ENCODE measurements at places on chromosomes 3 and 15.

- no peak for DNase-seq
These were observed 979.1 kb downstream of the MCTP2 start for GRCh38 chr15:95210436-95210981.

DNA sequence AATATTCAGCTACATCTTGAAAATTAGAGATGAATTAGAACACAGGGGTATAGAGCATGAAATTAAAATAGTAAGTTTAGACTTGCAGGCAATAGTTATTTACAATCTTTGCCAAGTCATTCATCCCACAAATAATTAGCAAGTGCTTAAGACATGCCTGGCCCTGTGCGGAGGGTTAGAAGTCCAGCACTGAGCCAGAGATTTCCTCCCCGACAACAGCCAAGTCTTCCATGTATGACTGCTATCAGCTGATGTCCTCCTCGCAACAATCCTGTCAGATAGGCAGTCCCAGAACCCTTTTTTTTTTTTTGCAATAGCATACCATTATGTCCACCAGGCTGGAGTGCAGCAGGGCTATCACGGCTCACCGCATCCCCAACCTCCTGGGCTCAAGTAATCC lies 14.6 kb downstream of the SIN3A start:
- DNase-seq: no peak

- DNase-seq: no peak
These were observed 76.3 kb upstream of the UMPS start for GRCh38 chr3:124653797-124654469.

- peak; percentile 39 for DNase-seq
These were observed 30.3 kb downstream of the ARL14 start for GRCh38 chr3:160707187-160707794.

DNA sequence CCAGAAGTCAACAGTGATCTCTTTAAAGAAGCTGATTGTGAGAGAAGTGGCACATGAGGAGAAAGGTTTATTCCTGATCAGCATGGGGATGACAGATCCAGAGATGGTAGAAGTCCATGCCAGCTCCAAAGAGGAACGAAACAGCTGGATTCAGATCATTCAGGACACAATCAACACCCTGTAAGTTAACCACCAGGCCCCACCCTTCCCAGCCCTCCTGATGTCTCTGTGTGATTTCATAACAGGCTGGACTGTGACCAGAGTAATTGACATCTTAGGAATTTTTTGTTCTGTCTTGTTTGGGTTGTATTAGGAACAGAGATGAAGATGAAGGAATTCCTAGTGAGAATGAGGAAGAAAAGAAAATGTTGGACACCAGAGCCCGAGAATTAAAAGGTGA lies 67.7 kb downstream of the KLHL25 start:
- DNase-seq: no peak

DNA sequence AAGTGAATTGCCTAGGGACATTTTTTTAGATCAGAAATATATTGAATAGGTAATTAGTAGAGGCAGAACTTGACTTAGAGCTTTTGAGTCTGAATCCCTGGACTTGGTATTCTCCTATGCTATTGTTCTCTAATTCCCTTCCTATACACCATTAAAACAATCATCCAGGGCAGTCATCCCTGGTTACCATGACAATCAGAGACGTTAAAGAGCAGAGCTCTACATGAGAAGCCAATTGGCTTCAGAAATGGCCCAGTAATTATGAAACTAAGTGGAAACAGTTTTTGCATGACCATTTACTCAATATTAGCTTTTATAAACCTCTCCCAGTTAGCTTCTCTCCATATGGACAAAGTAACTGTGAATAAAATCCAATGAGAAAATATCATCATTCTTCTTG lies 182.1 kb upstream of the TP63 start:
- DNase-seq: peak; percentile 68

DNA sequence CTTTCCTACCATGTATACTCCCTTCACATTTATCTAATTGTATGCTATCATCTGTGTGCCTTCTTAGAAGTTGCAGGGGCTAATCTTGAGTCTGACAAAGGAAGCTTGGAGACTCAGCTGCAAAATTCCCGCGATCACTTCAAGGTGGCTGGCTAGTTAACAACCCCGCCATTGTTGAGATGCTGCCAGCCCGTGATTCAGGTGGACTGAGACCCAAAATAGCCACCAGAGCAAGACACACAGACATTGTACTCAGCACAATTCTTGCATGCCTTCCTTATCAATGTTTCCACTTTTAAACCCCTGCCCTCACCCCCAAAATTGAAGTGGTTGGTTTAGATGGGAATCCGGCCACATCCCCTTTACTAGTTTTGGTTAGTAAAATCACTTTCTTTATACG lies 225.8 kb upstream of the ZNF717 start:
- no peak for DNase-seq

DNA sequence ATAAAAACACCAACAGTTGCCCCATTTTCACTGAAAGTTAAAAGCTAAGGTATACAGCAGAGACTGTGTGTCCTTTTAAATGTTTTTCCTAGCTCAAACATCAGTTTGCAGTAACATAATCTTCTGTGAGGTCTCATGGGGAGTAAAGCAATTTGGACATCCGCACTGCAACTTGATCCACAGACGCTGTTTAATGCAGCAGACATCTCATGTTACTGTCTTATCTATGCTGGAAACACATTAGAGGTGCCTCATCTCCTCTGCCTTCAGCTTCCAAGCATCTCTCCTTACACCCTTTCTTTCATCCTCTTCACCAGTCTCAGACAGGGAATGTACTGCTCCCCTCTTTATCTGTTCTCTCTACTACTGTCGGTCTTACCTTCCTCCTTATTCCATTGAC lies 53.7 kb upstream of the ATP11B start:
- peak; percentile 85 for DNase-seq

GRCh38 chr15:60154764-60155325 lies 150.7 kb downstream of the FOXB1 start:
- DNase-seq: no peak

DNA sequence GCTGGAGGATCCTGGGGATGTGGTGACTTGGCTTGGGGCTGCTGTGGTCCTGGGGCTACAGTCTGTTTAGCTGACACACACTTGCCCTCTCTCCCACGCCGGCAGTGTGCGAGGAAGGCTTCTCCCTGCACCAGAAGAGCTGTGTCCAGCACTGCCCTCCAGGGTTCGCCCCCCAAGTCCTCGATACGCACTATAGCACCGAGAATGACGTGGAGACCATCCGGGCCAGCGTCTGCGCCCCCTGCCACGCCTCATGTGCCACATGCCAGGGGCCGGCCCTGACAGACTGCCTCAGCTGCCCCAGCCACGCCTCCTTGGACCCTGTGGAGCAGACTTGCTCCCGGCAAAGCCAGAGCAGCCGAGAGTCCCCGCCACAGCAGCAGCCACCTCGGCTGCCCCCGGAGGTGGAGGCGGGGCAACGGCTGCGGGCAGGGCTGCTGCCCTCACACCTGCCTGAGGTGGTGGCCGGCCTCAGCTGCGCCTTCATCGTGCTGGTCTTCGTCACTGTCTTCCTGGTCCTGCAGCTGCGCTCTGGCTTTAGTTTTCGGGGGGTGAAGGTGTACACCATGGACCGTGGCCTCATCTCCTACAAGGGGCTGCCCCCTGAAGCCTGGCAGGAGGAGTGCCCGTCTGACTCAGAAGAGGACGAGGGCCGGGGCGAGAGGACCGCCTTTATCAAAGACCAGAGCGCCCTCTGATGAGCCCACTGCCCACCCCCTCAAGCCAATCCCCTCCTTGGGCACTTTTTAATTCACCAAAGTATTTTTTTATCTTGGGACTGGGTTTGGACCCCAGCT lies 2.9 kb upstream of the FES start:
- no peak for DNase-seq

DNA sequence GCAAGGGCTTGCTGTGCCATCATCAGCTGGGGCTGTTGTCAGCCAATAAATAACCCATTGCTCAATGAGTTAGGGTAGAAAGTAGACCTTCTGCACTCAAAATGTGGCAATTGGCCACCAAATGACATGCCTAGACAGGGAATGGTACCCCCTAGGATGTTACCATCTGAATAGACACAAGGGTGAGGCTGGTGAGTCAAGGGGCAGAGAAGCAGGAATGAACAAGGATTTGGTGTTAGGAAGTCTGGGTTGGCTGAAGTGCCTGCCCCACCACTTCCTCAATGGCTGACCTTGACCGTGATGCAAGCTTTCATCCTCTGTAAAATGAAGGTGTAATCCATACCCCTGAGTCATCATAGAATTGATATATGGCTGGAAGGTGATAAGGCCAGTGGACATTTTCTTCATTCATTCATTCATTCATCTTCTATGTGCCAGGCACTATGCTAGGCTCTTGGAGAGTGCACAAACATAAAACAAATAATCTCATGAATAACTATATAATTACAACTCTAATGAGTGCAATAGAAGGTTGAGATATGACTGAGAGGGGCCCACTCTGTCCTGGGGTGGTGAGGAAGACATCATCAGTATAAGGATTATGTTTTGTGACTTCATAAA lies 4.4 kb upstream of the CA12 start:
- DNase-seq: no peak

- DNase-seq: peak; percentile 84
These were observed 65.6 kb downstream of the SYNPR start for GRCh38 chr3:63343674-63344073.

- DNase-seq: no peak
These were observed 132.7 kb upstream of the ONECUT1 start for GRCh38 chr15:52922871-52923270.

GRCh38 chr15:58307313-58307961 lies 124.4 kb upstream of the LIPC start:
- no peak for DNase-seq

GRCh38 chr3:188390775-188391443 lies 237.0 kb downstream of the LPP start:
- DNase-seq: no peak

DNA sequence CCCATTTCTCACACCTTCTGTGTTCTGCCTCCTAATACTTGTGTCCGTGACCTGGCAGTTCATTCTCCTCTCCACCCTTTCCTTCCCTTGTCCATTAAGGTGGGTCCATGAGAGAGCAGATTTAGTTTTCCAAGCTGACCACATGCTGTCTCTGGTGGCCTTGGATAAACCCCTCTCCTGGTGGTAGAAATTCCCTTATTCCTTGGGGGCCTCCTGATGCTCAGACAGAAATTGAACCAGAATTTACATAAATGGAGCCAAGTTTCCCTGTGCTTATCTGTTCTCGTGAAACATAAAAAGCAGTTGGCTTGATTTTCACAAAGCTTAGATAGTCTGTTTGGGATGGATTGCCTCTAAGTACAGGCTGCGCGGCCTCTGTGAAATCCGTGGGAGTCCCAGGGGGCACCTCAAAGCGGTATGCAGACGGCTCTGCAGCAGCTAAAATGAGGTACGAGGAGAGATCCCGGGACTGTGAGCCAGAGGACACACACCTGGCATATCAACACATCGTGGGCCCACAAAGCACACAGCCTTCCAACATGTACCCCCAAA lies 101.0 kb upstream of the NMNAT3 start:
- DNase-seq: no peak

GRCh38 chr3:13167829-13168228 lies 94.6 kb upstream of the IQSEC1 start:
- no peak for DNase-seq

GRCh38 chr3:120420928-120421551 lies 29.8 kb downstream of the FSTL1 start:
- no peak for DNase-seq

DNA sequence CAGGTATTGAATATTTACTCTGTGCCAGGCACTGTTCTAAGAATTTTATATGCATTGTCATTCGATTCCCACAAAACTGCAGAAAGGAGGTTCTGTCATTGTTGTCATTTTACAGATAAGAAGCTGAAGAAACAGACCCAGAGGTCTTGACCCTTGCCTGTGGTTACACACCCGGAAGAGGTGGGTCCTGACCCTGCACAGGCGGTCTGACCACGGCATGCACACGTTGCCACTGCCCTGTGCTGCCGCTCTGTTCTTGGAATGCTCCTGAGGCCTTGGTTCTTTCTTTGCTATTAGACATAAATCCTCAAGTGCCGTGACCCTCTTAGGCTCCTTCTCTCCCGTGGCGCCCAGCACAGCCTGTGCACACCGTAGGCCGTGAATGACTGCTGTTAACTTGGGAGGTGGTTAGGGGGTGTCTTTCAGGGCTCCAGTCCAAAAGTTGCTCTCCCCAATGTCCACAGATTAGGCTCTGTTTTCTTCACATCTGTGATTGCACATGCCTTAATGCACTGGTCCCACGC lies 74.1 kb upstream of the PLXNA1 start:
- no peak for DNase-seq

DNA sequence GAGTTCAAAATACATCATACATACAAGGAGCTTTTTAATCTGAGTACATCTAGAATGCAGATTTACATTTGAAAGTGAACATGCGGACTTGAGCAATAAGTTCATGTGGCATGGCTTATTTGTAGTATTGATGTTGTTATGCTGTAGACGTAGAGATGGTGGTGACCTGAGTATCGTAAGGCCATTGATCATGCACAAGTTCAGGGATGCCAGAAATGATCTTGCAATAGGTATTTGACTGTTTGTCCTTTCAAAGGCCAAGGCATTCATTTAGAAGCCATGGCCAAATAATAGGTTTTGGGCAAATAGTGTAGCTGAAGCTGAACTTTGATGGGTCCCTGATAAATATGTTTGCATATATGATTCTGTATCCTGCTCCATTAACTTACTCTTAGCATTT lies 35.0 kb downstream of the ARNT2 start:
- no peak for DNase-seq

GRCh38 chr15:55907797-55908196 lies 85.6 kb downstream of the NEDD4 start:
- DNase-seq: no peak

GRCh38 chr3:14278265-14278798 lies 99.7 kb downstream of the LSM3 start:
- no peak for DNase-seq

All from NCI-H1436 treated with DMSO at 0.1 percent for 48 hours (cell line).